ENCODE measurements at places on chromosomes 4 and X.

GRCh38 chrX:135977611-135978010, 3.8 kb upstream of the MMGT1 start:
- DNase-seq, result no peak

DNA sequence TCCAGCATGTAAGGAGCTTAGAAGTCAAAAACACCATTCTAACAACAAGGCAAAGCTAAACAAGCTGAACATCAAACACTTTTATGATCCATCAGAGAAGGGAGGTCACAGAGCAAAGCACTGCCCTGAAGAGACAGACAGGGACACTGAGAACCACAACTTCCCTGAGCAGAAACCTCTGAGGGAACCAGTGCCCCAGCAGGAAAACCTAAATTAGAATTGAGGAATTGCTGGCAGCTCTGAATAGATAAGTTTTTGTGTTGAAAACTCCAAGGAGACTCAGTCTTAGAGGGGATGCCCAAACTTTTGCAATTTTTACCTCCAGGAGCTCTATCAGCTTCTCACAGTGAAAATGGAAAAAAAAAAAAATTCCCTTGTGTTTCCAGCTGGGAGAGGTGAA, 83.0 kb upstream of the MAPK10 start:
- no peak for DNase-seq

DNA sequence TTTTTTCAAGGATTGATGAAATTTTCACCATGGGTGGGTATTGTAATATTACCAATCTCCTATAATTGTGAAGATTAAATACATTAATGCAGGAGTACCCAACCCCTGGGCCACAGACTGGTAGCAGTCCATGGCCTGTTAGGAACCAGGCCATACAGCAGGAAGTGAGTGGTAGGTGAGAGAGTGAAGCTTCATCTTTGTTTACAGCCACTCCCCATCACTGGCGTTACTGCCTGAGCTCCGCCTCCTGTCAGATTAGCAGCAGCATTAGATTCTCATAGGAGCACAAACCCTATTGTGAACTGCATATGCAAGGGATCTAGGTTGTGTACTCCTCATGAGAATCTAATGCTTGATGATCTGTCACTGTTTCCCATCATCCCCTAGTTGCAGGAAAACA, 15.1 kb downstream of the RAPGEF2 start:
- no peak for DNase-seq

DNA sequence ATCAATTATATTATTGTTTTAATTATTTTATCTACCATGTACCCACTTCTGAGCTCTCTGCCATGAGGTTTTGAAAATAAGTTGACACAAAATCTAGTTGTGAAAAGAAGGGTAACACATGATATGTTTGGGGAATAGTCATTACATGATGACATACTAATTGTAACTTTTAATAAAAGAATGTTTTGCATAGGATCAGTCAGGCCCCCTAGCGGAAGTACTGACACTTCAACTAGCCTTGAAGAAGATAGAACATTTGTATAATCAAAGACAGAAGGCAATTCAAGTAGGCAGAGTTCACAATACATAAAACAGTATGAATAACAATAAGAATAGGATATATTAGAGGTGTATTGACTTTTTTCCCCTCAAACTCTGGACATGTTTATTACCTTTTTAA, 1191.0 kb upstream of the AGA start:
- no peak for DNase-seq

GRCh38 chr4:112327965-112328733, 31.0 kb downstream of the ALPK1 start:
- no peak for DNase-seq

- no peak for DNase-seq
Measured at GRCh38 chrX:9352694-9353411, 112.0 kb upstream of the TBL1X start.

DNA sequence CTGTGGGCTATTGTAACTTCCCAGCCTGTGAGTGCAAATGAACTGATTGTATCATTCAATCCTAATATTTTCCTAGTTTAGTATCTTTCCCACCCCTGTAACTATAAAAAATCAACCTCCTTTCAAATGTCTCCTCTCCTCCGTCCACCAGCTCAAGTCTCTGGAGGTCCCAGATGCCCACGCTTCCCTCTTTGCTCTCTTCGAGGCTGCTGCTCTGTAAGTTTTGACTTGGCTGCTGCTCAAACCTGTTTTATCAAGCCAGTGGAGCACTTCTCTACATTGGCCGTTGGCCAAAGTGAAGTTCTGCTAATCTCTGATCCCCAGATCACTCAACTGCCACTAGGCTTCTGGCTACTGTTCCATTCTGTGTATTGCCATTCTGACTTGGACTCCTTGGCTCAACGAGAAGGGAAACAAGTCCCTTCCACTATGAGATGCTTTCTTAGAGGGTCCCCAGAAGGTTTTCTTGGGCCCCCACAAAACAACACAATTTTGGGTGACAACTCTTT, 60.7 kb upstream of the RAPGEF2 start:
- no peak for DNase-seq

DNA sequence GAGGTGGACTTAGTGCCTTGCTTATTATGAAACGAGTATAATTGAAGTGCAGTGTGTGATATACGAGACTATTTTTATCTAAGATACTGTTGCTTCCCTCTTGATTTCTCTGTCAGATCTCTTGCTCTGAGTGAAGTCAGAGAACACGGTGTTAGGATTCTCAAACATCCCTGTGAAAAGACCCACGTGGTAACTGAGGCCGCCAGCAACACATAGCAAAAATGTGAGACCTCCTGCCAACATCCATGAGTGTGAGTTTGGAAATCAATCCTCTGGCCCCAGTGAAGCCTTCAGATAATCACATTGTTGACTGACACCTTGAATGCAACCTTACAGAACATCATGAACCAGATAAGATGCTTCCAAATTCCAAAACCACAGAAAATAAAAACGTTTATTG, 954.4 kb downstream of the FAT4 start:
- no peak for DNase-seq

DNA sequence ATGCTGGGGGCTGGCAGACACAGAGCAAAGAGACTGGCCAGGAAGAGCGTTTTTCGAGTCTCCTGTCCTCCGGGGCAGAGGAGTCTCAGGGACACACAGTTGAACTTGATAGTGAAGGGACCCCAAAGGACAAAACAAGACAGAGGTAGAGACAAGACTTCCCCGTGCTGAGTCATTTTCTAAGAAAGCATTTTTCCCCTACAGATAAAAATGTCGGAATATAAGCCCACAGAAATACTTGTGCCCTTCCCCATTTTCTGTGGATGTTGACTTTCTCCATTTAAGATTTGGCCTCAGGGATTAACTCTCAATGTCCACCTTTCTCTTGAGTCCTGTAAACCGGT, 523 bp upstream of the BTK start:
- no peak for DNase-seq

DNA sequence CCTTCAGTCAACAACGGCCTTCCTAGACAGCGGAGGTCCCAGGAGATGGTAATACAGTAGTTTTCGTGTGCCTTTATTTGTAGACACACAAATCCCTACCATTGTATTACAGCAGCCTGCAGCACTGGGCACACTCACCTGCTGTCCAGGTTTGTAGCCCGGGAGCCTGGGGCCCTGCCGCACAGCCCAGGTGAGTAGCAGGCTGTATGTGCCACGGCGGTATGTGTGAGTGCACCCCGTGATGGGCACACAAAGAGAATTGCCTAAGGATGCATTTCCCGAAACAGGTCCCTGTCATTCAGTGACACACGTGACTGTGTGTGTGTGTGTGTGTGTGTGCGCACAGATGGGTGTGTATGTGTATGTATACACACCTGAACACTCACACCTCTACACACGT, 8.1 kb upstream of the SLC25A6 start:
- no peak for DNase-seq

- DNase-seq, result no peak
Measured at GRCh38 chrX:140065961-140066662, 100.8 kb upstream of the CXorf66 start.

- no peak for DNase-seq
Measured at GRCh38 chr4:48831532-48832030, 693 bp downstream of the OCIAD1 start.

- DNase-seq, result no peak
Measured at GRCh38 chr4:174314274-174314673, 30.6 kb downstream of the CEP44 start.

DNA sequence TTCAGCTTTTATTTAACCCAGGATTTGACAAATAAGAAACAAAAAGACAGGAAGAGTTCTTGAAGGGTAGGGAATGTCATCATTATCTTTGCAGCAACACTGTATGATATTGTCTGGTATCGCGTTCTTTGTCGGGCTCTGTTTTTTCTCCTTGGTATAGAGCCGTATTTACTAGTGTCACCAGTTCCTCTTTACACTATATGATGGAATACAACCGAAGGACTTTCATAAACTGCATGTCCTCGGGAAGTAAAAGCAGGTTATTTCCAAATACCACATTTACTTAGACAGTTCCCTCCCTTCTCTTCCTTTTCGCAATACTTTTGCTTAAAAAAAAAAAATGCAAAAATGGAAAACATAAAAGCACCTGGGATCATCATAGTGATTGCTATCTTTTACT, 96.6 kb upstream of the IL13RA1 start:
- no peak for DNase-seq

DNA sequence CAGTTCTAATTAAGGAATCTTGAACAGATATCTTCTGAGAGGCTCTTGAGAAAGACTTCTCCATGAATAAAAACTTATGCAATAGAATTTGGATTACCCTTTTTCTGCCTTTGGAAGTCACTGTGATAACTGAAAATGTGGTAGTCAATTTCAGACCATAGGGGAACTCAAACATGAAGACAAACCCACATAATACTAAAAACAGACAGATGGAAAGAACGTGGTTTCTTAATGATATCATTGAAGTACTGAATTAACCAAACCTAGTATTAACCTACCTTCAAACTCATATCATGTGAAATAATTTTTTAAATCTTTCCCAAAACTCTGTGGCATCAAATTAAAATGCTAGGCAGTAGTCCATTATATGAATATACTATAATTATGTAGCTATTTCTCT, 153.5 kb downstream of the CAMK2D start:
- no peak for DNase-seq

DNA sequence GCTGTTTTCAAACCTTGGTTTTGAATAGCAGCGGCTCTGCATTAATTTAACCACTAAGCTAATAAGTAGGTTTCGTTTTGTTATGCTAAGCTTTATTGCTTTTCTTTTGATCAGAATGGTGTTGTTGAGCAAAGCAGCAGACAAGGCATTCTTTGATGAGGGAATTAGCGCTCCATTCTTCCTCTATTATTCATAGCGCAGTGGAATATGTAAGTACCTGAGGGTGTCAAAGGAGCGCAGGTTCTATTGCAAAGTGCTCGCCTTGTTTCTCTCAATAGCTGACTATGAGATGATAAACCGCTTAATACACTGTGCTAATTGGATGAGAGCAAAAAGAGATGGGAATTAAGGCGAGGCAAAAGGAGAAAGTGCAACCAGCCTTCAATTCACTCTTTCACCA, 16.3 kb downstream of the ARX start:
- DNase-seq, result no peak

GRCh38 chr4:82799006-82799881, 648 bp upstream of the SCD5 start:
- no peak for DNase-seq

DNA sequence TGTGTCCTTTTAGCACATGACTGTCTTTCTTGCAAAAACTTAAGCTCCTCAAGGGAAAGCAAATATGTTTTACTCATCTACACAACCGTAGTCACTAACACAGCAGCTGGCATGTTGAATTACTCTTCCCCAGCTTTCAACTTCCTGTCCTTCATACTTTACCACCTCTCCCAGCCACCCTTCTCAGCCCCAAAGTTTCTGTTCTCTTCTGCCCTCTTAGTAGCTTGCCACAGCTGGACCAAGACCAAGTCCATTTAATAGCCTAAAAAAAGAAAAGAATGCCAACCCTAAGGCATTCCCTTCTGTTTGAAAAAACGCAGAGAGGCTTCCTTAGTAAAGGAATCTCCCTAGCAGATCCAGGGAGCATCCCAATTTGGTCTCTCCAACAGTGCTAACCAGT, 36.8 kb downstream of the SRPX2 start:
- DNase-seq, result no peak

DNA sequence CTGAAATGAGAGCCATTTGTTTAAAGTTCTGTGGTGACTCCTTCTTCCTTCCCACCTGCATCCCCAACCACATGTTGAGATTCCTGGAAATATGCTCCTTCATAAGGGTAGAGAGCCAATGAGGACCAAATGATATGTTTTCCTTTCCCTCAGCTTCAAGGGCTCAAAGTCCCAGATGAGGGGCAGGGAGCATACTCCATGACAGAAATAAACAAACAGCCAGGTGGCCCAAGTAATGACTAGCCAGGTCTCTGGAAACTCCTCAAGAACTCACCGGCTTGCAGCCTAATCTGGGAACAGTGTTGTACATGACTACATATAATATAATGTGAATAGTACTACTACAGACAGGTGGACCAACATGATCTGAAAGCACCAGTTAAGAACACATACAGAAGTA, 392.3 kb downstream of the PACRGL start:
- DNase-seq, result no peak

- DNase-seq, result no peak
Measured at GRCh38 chr4:955161-955921, 18.0 kb downstream of the DGKQ start.

DNA sequence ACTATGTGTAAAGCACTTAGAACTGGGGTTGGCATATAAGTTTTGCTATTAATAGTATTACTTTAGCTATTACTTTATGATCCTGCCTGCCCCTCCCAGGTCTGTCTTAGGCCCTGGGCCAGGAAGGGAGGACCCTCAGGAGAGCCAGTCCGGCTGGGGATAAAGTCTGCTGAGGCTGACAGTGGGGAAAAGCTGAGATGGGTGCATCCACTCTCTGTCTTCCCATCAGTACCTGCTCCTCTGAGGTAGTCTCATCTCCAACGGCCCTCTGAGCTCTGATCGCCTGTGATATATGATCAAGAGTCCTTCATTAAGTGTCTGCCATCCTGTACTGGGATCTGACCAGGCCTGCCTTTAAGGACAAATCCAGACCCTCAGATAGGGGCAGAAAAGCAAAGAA, 156.5 kb upstream of the PJA1 start:
- no peak for DNase-seq

- no peak for DNase-seq
Measured at GRCh38 chr4:143397335-143397734, 60.7 kb downstream of the GAB1 start.

DNA sequence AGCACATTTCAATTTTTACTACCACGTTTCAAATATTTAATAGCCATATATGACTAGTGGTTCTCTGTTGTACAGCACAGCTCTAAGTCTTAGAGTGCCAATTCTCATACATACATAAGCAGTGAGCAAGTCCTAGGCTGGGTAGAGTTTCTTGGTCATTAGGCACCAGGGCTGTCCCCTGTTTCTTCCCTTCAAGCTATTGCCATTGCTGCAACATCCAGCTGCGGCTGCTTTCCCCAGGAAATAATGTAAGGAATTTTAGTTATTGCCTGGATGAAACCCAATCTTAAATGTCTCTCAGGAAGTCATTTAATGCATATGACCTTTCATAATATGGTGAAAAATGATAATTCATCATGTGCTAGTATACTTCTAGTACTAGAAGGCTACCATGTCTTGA, 74.1 kb upstream of the PPP3CA start:
- DNase-seq, result no peak
